ENCODE measurements at places on chromosomes 16 and 17.

DNA sequence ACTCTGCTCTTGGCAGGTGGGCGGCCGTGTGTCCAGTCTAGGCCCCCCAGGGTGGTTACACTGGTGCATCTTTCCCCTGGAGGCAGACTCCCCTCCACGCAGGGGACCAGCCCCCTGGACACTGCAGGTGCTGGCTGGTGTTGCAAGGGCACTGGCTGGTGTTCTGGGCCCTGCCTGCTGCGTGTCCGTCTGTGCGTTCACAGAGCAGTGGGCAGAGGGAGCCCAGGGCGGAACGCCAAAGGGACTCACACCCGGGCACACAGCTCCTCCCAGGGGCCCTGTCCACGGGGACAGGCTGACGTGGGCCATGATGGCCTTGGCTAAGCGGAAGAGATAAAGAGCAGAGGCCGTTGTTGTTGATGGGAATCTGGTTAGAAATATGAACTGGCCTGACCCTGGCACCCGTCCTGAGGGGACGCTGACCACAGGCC, 27.3 kb downstream of the ACSF3 start:
- DNase-seq = no peak

DNA sequence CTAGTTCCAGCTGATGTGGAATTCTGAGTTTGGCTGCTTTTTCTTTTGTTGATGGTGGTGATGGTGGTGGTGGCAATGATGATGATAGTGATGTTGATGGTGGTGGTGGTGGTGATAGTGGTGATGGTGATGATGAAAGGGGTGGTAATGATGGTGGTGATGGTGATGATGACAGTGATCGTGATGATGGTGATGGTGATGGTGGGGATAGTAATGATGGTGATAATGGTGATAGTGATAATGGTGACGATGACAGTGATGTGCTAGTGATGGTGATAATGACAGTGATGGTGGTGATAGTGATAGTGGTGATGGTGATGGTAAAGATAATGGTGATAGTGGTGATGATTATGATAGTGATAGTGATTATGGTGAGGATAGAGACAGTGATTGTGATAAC, 61.5 kb downstream of the BMERB1 start:
- no peak for DNase-seq

- DNase-seq = no peak
Observed at GRCh38 chr17:43560461-43561427, 14.6 kb upstream of the ETV4 start.

- no peak for DNase-seq
Observed at GRCh38 chr17:3964203-3965117, at the start of gene ATP2A3. ATP2A3 (minus strand) TSS chr17:3964437; CDS start chr17:3964291, 146 bp downstream.

- DNase-seq = no peak
Observed at GRCh38 chr17:68963958-68964357, 8.8 kb upstream of the ABCA8 start.

DNA sequence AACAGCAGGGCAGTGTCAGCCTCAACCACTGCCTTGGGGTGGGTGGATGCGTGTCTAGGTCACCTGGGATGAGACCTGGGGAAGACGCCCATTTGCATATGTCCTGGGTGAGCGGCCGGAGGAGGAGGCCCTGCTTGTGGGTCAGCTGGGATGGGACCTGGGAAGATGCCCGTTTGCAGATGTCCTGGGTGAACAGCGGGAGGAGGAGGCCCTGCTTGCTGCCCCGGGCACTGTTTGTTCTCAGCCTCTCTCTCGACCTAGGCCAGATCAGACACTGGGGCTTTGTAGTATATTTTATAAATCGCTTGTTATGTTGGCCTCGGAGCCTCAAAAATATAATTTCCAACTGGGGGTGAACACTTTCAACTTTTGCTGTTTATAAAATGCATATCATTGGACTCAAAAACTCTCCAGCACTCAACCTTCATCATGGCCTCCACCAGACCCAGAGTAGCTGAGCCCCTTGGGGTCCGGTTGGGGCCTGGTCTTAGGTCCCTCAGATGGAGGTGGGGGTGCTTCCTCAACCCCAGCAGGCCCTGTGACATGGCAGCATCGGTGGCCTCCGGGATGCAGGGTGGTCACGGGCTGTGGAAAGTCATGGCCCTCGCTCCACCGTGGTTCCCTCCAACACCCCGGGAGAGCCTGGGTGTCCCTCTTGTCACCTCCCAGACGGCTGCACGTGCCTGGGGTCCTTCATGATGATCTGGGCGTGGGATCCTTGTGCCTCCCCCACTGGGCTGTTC, 17.3 kb downstream of the DBNDD1 start:
- no peak for DNase-seq

- DNase-seq = no peak
Observed at GRCh38 chr17:74443516-74444296, 11.8 kb downstream of the GPRC5C start.

DNA sequence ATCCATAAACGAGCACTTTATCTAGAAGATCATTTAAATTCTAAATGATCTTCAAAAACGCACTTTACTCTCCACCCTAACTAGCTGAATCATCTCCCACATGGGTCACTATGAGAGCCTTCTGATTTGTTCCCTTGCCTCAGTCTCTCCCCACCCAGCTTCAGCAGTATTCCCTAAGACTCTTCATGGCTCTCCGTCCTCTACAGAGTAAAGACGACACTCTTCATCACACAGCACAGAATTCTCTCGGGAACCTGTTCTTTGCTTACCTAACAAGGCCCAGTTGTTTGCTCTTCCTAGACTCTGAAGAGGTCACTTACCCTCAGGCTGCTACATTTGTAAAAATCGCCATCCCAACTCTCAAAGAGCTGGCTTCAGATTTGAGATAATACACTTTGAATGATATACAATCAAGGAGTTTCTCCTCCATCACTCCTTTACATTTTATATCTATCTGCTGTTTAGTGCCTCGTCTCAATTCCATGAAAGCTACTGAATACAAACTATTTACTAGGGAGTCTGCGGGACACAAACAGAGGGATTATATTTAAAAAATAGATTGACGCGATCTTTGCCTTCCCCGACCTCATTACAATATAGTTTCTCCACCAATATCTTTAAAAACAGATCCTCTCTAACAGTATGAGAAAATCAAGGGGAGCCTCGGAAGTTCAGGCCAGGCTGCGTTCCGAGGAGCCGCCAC, 511 bp upstream of the LIG3 start:
- no peak for DNase-seq

DNA sequence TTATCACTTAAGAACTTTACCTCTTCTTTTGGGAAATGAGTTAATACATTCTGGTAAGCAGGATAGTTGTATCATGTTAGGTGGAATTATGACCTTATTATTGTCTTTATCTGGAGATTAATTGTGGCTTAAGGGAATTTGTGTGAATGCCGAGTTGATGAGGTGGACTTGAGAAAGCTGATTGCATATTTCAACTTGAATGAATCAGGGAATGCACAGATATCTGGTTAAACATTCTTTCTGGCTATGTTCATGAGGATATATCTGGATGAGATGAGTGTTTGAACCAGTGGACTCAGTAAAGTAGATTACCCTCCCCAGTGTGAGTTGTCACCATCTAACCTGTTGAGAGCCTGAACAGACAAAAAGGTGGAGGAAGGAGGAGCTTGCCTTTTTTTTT, 326.1 kb upstream of the GOT2 start:
- no peak for DNase-seq

- no peak for DNase-seq
Observed at GRCh38 chr17:82949361-82949760, 109.5 kb upstream of the ZNF750 start.

DNA sequence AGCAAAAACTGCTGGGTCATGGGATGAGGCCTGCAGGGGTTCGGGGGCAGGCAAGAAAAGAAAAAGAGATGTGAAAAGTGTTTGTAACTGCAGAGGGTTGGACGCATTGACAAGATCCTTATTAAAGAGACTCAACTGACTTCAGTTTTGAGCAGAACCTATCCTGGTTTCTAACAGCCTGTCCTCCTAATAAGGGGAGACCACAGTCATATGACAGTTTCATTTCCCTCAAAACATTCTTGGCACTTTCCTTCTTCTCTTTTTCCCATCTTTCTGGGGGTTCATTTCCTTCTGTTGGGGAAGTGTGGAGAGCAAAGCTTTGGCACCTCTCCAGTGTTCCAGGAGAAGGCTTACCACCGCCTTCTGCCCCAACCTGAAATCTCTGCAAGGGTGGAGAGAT, 118.5 kb downstream of the MAF start:
- DNase-seq = no peak

GRCh38 chr16:31703526-31704128, 170.0 kb upstream of the ZNF267 start:
- no peak for DNase-seq

DNA sequence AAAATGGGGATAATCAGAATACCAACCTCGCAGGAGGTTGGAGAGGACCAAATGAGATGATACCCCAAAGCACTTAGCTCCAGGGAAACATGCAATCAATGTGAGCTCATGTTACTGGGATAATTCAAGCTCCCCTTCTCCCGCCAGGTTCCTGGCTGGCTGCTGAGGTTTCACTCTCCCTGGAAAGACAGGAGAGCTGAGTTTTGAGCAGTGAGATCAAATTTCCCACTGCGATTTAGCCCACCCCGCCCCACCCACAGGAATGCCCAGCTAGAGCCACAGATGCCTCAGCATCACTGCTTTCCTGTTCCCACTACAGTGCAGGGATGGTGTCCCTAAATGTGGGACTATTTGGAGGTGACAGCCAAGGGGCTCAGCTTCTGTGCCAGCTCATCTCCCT, 56.7 kb downstream of the ZNF423 start:
- no peak for DNase-seq

- DNase-seq = no peak
Observed at GRCh38 chr16:4936991-4937781, at the start of gene PPL. PPL (minus strand) TSS chr16:4937148; CDS start chr16:4937045, 103 bp downstream.

- no peak for DNase-seq
Observed at GRCh38 chr17:74010903-74011302, 192.6 kb upstream of the RPL38 start.

DNA sequence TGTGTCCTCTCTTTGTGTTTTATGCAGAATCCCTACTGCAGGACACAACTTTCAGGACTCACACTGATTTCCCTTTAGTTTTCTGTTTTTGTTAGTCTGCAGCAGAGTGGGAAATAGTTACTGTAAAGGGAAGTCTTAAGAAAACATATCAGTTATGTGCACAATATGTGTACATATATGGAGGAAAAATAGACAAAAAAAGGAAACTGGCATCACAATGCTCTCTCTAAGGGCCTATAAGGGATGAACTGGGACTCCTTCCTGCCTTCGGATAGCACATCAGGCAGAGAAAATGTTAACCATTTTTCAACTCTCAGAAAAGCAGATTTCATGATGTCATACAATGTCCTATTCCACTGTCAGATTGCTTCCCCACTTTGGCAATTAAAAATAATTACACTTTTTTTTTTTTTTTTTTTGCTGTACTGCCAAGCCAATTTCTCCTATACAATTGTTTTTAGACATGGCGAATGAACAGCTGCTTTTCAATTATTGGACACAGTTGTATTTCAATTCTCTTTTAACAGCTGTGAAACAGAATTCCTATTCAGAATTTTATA, 112.5 kb upstream of the KCNJ16 start:
- DNase-seq = no peak

DNA sequence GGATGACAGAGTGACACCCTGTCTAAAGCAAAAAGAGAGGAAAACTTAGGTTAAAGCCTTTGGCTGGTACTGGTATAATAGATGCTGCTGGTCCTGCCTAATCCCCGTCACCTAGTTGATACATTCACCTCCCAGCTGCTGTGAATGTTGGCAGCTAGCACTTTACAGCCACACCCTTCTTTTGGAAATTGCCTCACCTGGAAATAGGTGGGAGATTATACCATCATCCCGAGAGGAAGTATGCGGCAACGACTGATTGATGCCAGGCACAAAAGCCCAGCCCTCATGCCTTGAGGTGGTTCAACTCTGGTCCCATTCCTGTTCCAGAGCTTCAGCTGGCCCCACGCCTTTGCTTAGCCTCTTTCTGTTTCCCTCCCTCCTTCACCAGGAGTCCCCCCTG, 53.2 kb upstream of the SIAH1 start:
- DNase-seq = no peak

- no peak for DNase-seq
Observed at GRCh38 chr16:3645504-3646347, 8.8 kb upstream of the DNASE1 start.

- no peak for DNase-seq
Observed at GRCh38 chr17:37735165-37735564, 9.7 kb downstream of the HNF1B start.

DNA sequence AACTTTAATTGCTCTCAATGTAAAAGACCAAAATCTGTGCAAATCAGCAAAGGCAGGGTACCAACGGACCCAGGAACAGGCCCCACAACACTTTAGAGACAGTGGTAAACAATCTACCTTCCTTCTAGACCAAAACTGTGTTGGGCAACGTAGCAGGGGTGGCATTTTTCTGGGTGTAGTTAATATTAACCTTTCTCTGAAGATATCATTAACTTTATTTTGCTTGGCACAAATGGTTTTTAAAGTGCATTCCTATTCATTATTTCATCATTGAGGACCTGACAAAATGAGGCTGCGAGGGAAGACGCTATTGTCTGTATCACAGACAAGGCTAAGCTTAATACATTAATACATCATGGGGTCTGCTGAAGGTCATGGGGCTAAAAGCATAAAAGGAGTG, 37.9 kb upstream of the TRAP1 start:
- no peak for DNase-seq

GRCh38 chr17:72349491-72349995, 228.7 kb downstream of the SOX9 start:
- DNase-seq = no peak

GRCh38 chr17:7709031-7709430, 4.0 kb downstream of the EFNB3 start:
- DNase-seq = no peak

DNA sequence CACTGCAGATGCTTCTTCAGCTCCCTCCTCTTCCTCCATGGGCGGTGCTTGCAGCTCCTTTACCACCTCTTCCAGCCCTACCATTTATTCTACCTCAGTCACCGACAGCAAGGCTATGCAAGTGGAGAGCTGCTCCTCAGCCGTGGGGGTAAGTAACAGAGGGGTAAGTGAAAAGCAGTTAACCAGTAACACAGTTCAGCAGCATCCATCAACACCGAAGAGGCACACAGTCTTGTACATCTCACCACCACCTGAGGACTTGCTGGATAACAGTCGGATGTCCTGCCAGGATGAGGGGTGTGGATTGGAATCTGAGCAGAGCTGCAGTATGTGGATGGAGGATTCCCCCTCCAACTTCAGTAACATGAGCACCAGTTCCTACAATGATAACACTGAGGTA, 79.3 kb downstream of the NQO1 start:
- no peak for DNase-seq

DNA sequence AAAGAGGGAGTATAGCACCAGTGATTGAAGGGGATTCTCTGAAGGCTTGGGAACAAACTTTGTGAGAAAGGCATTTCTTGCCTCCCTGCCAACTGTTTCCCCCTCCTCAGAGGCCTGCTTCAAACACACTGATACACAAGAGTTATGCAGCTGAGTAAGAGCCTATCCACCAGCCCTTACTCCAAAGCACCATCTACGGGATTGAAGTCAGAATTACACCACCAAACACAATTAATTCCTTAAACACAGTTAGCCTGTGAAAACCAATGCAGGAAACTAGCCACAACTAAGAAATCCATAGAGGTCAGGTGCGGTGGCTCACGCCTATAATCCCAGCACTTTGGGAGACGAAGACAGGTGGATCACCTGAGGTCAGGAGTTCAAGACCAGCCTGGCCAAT, 138.3 kb downstream of the SHCBP1 start:
- no peak for DNase-seq

- DNase-seq = no peak
Observed at GRCh38 chr17:81167194-81167524, 1.1 kb upstream of the AATK start.

GRCh38 chr16:8798174-8798527, 512 bp downstream of the PMM2 start:
- no peak for DNase-seq

- DNase-seq = no peak
Observed at GRCh38 chr17:74863420-74864296, 4.0 kb upstream of the GRIN2C start.

GRCh38 chr17:20256144-20256543, 211.2 kb downstream of the LGALS9B start:
- no peak for DNase-seq

All from stimulated activated CD4-positive, alpha-beta T cell treated with anti-CD3 and anti-CD28 coated beads, TNF-alpha, amount 100 ng/mL, for 1 hour (primary cell).